WTC11 (cell line): ENCODE measurements at places on chromosomes 2 and 18. TPM values are rescaled to one million over a fixed set of nuclear protein-coding genes. Genes with fewer than 3 reads are reported as not detected.

The REG3G gene
- total RNA-seq = 0.20 to 0.39 TPM (median 0.30 TPM) in 3 replicates

The DNAJC5G gene
- total RNA-seq = 0.18 to 0.44 TPM (median 0.34 TPM) in 3 replicates

The KLF11 gene
- 8.8 to 14.4 TPM (median 13.7 TPM) in 3 replicates for total RNA-seq

The CRYBA2 gene
- total RNA-seq = not detected in 3 replicates

The FAM124B gene
- 3.7 to 4.4 TPM (median 3.9 TPM) in 3 replicates for total RNA-seq

The FOXI3 gene
- total RNA-seq = 13.4 to 14.0 TPM (median 13.5 TPM) in 3 replicates

The ACTG2 gene
- total RNA-seq = 1.4 to 2.7 TPM (median 1.8 TPM) in 3 replicates

The SPP2 gene
- total RNA-seq = not detected in 3 replicates

The C2orf81 gene
- total RNA-seq = 2.9 to 3.6 TPM (median 3.3 TPM) in 3 replicates

The SPOPL gene
- 10.3 to 13.3 TPM (median 11.4 TPM) in 3 replicates for total RNA-seq

The CD207 gene
- total RNA-seq = not detected in 3 replicates

The BOLL gene
- 0.13 to 0.14 TPM in 2 of 3 replicates, not detected in the other for total RNA-seq

The LBH gene
- 30.8 to 47.3 TPM (median 34.7 TPM) in 3 replicates for total RNA-seq

The DCC gene
- 0.18 to 0.72 TPM (median 0.66 TPM) in 3 replicates for total RNA-seq

The APCDD1 gene
- 5.3 to 7.1 TPM (median 5.5 TPM) in 3 replicates for total RNA-seq

The SP110 gene
- total RNA-seq = 4.2 to 5.7 TPM (median 4.9 TPM) in 3 replicates

The UGT1A9 gene
- total RNA-seq = not detected in 3 replicates

The ARMC9 gene
- 34.5 to 37.5 TPM (median 34.9 TPM) in 3 replicates for total RNA-seq

The CCDC178 gene
- total RNA-seq = 0.20 TPM in 1 of 3 replicates, not detected in the others

The TSPYL6 gene
- not detected in 3 replicates for total RNA-seq

The SERPINB10 gene
- not detected in 3 replicates for total RNA-seq

The PCGF1 gene
- 13.7 to 15.7 TPM (median 15.4 TPM) in 3 replicates for total RNA-seq

The METTL5 gene
- 89.9 to 90.9 TPM (median 90.4 TPM) in 3 replicates for total RNA-seq

The SEPTIN2 gene
- total RNA-seq = 347 to 354 TPM (median 353 TPM) in 3 replicates

The SAG gene
- 0.14 TPM in 1 of 3 replicates, not detected in the others for total RNA-seq

The POTEI gene
- total RNA-seq = 2.2 to 3.2 TPM (median 2.7 TPM) in 3 replicates

The TMEM37 gene
- total RNA-seq = 7.6 to 9.6 TPM (median 8.5 TPM) in 3 replicates

The SLC4A5 gene
- total RNA-seq = 0.62 to 1.8 TPM (median 1.2 TPM) in 3 replicates

The MTA3 gene
- total RNA-seq = 153 to 173 TPM (median 157 TPM) in 3 replicates

The TRPM8 gene
- total RNA-seq = 0.26 TPM in 1 of 3 replicates, not detected in the others

The ABCG8 gene
- 0.23 to 0.25 TPM in 2 of 3 replicates, not detected in the other for total RNA-seq

The TLX2 gene
- 0.18 to 0.39 TPM (median 0.26 TPM) in 3 replicates for total RNA-seq

The FNDC4 gene
- 12.5 to 14.1 TPM (median 13.0 TPM) in 3 replicates for total RNA-seq

The ACAA2 gene
- 135 to 136 TPM (median 136 TPM) in 3 replicates for total RNA-seq

The TXNDC2 gene
- 0.09 to 0.26 TPM (median 0.14 TPM) in 3 replicates for total RNA-seq

The FAP gene
- total RNA-seq = 0.21 TPM in 1 of 3 replicates, not detected in the others

The GLB1L gene
- total RNA-seq = 5.2 to 6.4 TPM (median 6.1 TPM) in 3 replicates

The ERBB4 gene
- 1.6 to 1.8 TPM (median 1.6 TPM) in 3 replicates for total RNA-seq

The GCKR gene
- 0.64 to 1.1 TPM (median 0.72 TPM) in 3 replicates for total RNA-seq

The MYO5B gene
- total RNA-seq = 7.0 to 8.7 TPM (median 7.4 TPM) in 3 replicates

The ECEL1 gene
- total RNA-seq = 21.4 to 23.3 TPM (median 21.9 TPM) in 3 replicates

The IL1RL1 gene
- total RNA-seq = 0.05 TPM in 1 of 3 replicates, not detected in the others

The SERPINB7 gene
- not detected in 3 replicates for total RNA-seq

The LCT gene
- 0.02 TPM in 1 of 3 replicates, not detected in the others for total RNA-seq

The IL36B gene
- total RNA-seq = not detected in 3 replicates

The NEUROD1 gene
- total RNA-seq = 0.07 to 0.11 TPM (median 0.07 TPM) in 3 replicates

The ABCG5 gene
- not detected in 3 replicates for total RNA-seq

The GALR1 gene
- total RNA-seq = 0.07 to 0.11 TPM (median 0.07 TPM) in 3 replicates
